ENCODE measurements at places on chromosomes 4 and X.

- DNase-seq = no peak
Measured at GRCh38 chr4:8557151-8558076, 22.8 kb upstream of the GPR78 start.

DNA sequence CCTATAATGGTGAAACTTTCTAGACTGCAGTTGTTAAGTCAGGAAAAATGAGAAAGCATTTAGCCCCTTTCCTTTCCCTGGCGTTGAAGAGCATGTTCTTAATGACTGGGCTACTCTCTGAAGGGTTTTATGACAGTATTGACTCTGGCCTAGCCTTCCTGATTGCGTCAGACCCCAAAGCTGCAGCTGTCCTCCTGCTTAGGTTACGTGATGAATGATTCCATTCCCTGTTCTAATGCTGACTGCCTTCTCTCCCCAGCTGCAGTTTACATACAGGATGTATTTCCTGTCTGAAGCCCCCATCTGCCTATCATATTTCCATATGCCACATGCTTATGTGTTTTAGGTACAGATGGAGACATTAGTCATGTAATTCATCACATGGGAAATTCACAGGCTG lies 105.8 kb upstream of the EGFL6 start:
- no peak for DNase-seq

GRCh38 chr4:53777244-53777984 lies 186.1 kb upstream of the LNX1 start:
- DNase-seq = no peak

DNA sequence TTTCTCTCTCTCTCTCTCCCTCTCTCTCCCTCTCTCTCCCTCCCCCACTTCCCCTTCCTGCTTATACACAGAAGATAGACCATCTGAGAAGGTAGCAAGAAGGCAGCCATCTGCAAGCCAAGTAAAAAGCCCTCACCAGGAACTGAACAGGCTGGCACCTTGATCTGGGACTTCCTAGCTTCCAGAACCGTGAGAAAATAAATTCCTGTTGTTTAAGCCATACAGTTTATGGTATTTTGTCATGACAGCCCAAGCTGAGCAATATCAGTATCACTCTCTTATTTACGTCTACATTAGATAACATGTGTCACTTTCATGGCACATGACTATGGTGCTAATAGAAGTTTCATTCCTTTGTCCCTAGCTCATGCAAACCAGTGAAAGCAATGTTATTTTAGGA lies 581.1 kb downstream of the INPP4B start:
- peak; percentile 17 for DNase-seq

DNA sequence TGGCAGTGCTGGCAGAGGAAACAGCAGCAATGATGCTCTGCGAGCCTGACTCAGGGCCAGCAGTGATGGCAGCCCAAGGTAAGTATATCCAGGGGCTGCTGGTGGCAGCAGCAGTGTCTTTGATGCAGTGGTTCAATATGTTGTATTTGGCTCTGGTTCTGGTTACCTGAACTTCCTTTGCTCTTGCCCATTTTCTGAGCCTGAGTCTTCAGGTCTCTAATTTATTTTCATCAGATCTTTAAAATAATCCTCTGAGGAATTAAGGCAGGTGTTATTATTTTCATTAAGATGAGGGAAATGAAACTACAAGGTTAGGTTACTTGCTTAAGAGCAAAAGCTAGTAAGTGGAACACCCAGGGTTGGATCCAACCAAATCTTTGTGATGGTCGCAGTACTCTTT lies 102.8 kb upstream of the BMP2K start:
- no peak for DNase-seq

DNA sequence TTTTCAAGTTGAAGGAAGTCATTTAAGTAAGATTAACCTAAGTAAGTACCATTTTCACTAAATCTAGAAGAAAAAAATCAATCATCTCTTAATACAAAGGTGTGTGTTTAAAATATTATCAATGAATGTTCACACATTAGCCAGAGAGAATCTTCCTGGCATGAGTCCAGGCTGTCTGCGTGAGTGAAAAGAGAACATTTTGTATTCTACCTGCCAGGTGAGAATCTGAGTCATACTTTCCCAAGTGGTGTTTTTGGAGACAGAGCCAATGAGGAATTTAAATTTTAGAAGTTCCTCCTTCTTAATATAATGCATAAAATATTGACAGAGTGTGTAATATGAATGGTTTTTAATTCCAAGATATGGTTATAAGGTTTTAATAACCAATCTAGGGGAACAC lies 371.8 kb upstream of the NR3C2 start:
- no peak for DNase-seq

DNA sequence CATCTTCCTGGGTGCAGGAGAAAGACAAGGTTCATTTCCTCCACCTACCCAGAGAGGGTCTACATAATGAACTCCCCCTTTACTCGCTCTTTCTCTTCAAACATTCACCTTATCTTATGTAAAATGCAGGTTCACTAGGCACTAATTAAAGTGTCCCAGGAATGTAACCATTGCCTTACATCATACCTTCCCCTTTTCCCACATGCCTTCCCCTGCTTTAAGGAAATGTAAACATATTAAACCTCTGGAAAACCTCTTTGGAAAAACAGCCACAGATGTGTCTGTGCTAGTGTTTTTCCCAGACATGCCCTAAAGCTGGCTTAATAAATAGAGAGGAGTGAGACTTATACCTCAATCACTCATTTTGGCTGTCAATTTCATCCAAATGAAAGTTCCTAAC lies 15.8 kb downstream of the TBC1D9 start:
- no peak for DNase-seq

GRCh38 chr4:70179811-70180210 lies 15.7 kb upstream of the ODAM start:
- no peak for DNase-seq

DNA sequence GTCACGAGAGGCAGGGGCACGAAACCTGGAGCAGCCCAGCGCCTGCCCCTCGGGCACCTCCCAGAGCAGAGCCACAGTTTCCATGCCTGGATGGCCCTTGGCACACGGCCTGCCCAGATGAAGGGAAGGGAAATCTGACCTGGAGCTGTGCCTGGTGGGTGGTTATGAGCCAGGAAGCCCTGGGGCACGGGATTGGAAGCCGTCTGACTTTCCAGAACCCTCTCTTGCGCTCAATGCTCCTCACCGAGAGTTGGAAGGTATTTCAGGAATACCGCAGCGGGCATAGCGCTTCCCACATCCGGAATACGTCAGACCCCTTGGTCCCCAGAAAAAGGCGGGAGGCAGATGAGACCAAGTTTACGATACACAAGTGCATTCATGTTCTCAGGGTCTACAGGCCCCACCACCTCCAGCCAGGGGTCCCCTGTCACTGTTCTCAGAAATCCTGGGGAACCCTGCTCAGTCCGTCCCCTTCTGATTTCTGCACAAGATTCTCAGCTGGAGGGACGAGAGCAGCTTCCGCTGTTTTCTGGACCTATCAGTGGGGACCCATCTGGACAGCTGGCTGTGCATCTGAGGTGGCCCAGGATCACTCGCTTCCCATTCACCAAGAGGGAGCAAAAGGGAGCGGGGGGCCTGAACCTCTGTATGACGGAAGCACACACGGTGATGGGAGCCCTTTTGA lies 172.9 kb downstream of the AFAP1 start:
- no peak for DNase-seq

DNA sequence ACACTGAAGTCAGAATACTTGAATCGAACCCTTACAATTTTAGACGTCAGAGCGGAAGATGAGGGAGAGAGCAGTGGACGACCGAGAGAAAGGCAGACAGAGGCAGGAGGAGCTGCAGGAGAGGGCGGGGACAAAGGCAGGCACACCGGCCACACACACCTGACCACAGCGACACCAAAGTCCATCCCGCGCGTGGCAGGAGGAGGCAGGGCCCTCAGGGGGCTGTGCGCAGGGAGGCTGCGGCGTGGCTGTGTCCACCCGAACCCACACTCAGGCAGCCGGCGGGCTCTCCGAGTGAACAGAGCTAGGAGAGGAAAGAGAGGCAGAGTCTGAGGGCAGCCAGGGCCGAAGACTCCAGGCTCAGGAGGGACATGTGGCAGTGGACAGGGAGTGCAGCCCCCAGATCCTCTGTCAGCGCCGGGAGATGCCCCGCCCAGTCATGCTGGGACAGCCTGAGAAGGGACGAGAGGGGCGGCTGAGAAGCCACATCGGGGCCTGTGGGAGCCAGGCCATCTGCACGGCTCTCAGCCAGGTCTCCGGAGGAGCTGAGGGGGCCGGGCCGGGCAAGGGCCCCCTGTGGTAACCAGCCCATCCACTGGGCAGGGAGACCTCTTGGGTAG lies 20.1 kb downstream of the GAK start:
- DNase-seq = no peak

GRCh38 chr4:124105212-124105611 lies 607.3 kb downstream of the ANKRD50 start:
- DNase-seq = no peak

DNA sequence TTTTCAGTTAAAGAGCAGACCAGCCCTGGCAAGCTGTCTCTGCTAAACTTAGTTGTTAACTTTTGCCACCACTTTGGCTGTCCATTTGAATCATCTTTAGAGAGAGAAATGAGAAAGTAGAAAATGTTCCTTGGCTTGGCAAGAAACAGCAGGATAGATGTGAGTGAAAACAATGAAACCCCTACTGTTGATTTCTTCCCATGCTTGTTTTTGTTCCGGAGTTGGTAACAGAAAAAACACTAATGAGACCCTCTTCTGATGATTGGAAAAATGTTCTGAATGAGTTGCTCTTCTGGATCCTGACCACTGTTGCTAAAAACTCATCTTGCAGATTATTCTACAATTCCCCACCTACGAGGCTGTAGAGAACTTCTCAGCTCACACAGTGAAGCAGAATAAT lies 203.3 kb downstream of the MAPK10 start:
- no peak for DNase-seq

- no peak for DNase-seq
Measured at GRCh38 chr4:95220205-95221175, 328.3 kb downstream of the UNC5C start.

GRCh38 chr4:73505567-73505966 lies 24.0 kb downstream of the AFM start:
- no peak for DNase-seq

- no peak for DNase-seq
Measured at GRCh38 chrX:120575379-120576114, 14.8 kb upstream of the CUL4B start.

DNA sequence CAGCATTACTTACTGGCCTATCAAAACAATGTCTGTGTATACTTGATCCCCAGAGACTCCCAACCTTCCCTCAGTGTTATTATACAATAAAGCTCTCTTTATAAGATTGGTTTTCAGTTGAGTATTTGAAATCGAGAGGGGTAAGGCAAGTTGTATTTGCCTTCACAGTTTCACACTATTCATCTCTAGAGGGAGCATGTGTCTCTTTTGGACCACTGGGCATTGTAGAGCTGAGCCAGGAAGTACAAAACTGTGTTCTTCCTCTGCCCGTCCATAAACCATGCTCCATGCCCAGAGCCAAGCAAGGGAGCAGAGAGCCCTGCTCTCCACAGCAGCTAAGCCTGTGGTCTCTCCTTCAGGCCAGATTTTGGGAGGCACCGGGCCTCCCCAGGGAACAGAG lies 61.5 kb upstream of the HHIP start:
- no peak for DNase-seq

GRCh38 chr4:141035920-141036319 lies 97.3 kb downstream of the RNF150 start:
- no peak for DNase-seq

DNA sequence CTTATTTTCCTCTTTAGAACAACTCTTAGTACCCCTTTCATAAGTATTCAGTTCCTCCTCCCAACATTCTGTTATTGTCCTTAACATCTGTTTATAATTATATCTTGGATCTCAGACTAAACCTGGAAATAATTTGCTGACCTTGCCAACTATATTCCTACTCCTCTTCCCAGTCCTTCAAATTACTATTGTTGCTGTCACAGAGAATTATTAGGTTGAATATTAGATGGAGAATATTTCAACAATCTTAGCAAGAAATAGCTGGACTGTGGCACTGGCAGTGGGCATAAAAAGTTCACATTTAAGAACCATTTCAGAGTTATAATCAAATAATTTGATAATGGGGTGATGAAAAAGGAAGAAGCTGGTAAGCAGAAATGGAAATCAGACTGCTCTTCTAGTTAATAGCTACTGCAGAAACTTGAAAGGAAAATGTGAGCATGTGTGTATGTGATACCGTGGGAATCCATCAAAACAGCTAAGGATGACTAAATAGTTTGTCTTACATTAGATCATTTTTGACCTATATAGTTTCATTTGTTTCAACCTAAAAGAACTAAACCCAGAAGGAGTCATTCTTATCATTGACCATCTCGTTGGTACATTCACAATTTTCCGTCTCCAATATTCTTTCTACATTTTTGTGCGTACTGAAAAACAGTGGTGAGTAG lies 43.3 kb upstream of the PRDM8 start:
- DNase-seq = no peak

GRCh38 chr4:126552321-126552720 lies 1080.4 kb upstream of the INTU start:
- DNase-seq = no peak

DNA sequence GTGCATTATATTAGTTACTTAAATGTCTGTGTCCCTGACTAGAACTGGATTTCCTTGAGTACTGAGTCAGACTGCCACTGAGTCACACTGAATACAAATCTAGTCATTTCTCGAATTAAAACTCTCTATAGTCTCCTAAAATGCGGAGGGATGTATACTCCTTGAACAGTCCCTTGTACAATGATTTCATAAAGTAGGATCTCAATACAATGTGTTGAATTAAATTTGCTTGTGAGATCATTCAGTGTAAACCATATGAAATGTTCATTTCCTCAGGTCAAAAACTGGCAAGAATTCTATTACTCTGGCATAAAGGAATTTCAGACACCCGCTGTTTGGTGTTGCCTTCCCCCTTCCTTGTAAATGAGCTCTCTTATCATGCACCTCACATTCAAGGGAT lies 17.5 kb upstream of the FAM241A start:
- no peak for DNase-seq

DNA sequence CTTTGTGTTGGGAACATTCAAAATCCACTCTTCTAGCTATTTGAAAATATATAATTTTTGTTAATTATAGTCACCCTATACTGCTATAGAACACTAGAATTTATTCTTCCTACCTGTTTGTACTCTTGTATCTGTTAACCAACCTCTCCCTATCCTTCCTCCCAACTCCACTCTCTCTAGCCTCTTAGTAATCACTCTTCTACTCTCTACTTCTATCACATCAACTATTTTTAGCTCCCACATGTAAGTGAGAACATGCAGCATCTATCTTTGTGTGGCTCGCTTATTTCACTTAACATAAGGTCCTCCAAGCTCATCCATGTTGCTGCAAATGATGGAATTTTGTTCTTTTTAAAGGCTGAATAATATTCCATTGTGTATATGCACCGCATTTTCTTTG lies 537.3 kb downstream of the MID1IP1 start:
- no peak for DNase-seq

DNA sequence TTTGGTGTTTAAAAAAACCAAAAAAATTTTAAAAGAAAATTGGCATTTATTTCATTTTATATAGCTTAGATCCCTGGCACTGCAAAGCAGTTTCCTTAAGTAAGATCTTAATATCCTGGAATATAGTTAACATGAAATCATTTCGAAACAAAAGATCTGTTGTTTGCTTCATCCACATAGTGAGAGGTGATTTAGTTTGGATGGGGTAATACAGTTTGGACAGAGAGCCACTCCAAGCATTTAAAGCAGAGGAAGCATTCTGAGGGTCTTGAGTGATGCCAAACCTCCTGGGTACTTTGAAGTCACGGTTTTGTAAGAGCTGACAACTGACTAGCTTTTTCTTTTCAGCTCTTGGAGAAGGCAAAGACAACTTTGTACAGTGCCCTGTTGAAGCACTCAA lies 28.7 kb downstream of the NOCT start:
- no peak for DNase-seq
